Stimulated activated CD4-positive, alpha-beta T cell treated with anti-CD3 and anti-CD28 coated beads, Interleukin-12 subunit alpha, Interleukin-12 subunit beta, amount 100 ng/mL, for 24 hours (primary cell): ENCODE measurements at places on chromosomes 7 and 10.

GRCh38 chr7:109259151-109259550 is 689.5 kb downstream of the DNAJB9 start:
- DNase-seq = no peak

- no peak for DNase-seq
Observed at GRCh38 chr7:110386913-110387312, 704.0 kb upstream of the LRRN3 start.

GRCh38 chr10:1293636-1294435 is 237.7 kb downstream of the WDR37 start:
- no peak for DNase-seq

GRCh38 chr10:102280397-102281101 is 35.2 kb downstream of the GBF1 start:
- no peak for DNase-seq

- no peak for DNase-seq
Observed at GRCh38 chr10:23099816-23100215, 4.4 kb downstream of the MSRB2 start.

- no peak for DNase-seq
Observed at GRCh38 chr7:41885748-41886147, 182.9 kb upstream of the INHBA start.

DNA sequence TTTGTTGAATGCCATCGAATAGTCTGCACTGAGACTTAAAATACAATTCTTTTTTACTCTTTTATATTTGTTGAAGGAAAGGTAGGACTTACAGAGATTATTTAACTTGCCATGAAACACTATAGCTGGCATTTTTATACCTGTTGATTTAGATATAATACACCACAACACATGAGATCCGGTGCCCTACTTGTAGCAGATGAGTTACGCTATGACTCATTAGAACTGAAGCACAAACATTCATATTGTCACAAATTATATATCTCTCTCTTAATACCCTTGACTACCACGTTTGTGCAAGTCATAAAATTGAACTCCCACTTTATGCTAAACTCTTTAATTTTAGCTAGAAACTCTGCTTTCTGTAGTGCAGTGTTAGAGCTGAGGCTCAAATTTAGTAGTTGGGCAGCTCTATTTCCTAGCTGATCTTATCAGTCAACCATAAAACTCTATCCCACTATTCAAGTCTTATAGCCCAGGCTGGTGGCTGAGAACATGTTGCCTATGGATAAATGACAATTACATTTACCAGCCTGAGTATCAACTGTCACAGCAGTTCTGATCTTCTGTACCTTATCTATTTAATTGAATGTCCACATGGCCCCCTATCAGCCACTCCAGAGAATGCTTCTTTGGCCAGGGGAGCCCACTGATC is 137.4 kb upstream of the SEMA3D start:
- DNase-seq = no peak

- no peak for DNase-seq
Observed at GRCh38 chr10:116833986-116834985, 15.0 kb upstream of the ENO4 start.

- no peak for DNase-seq
Observed at GRCh38 chr10:117271427-117271826, 30.5 kb downstream of the SLC18A2 start.

- no peak for DNase-seq
Observed at GRCh38 chr10:69628891-69629290, 1.2 kb upstream of the FAM241B start.

- no peak for DNase-seq
Observed at GRCh38 chr7:51251290-51251689, 65.3 kb downstream of the COBL start.

DNA sequence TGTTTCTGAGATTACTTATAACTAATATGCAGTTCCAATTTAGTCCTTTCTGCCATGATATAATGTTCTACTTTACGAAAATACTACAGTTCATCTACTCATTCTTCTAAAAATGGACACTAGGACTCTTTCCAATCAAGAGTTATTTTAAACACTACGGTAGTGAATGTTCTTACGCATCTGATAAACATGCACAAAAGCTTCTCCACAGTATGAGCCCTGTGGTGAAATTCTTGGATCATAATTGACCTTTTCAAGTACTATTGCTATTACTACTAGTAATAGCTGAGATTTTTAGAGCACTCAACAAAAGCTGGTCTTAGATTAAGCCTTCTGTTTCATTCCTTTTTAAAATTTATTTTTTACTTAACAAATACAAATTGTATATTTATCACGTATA is 106.4 kb downstream of the CH25H start:
- no peak for DNase-seq

GRCh38 chr7:7768977-7769709 is 50.7 kb upstream of the RPA3 start:
- no peak for DNase-seq

- DNase-seq = no peak
Observed at GRCh38 chr7:42221304-42221703, 15.7 kb downstream of the GLI3 start.

- DNase-seq = no peak
Observed at GRCh38 chr7:156731651-156732050, 91.1 kb downstream of the RNF32 start.

DNA sequence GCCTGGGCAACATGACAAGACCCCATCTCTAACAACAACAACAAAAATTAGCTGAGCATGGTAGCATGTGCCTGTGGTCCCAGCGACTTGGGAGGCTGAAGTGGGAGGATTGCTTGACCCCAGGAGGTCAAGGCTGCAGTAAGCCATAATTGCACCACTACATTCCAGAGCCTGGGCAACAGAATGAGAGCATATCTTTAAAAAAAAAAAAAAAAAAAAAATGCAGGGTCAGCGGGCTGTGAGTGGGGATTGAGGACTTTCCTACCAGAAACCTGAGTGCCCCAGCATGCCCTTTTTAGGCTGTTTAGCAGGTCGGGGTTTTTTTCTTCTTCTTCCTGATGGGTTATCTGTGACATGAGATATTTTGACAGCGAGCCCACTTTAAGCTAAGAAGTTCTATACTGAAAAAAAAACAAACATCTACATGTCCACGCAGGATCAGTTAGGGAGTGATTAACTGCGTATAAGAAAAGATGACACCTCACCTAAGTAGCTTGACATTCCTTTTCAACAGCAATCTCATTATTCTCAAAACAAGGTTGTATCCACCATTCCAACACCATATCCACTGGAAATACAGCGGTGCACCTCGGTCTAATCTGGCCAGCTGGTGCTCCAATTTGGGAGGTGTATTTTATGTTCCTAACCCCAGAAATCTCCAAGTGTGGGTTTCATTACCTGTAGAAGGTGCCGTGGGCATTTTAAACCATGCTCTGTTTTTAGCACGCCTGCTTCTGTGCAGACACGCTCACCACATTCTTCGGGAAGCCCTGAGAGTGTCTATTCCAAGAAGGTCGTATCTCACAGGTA is 13.8 kb upstream of the RFC2 start:
- DNase-seq = no peak

DNA sequence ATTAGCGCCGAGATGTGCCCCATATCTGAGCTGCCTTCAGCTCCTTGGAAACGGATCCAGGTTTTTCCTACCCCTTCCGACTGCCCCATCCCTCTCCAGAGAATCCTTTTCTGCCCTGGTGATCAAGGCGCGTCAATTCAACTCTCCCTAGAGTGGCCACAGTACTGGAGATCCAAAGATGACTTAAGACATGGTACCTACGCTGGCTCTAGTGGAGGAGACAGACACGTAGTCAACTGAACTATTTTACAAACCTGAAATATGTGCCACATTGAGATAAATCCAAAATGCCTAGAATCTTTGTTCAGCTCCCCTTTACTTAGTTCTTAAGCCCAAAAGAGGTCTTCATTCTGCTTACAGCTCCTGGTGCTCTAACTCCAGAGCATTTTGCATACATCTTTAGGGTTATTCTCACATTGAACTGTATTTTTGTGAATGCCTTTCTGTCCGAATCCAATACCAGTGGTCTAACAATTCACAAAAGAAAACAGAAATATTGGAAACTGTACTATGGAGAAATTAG is 444 bp upstream of the TNPO3 start:
- no peak for DNase-seq
